T-helper 22 cell (primary cell): ENCODE measurements at places on chromosomes 16 and 17.

- DNase-seq = no peak
Observed at GRCh38 chr16:6484935-6485334, 847.7 kb upstream of the RBFOX1 start.

- no peak for DNase-seq
Observed at GRCh38 chr17:48241770-48242497, 134.4 kb downstream of the SNX11 start.

GRCh38 chr17:8091033-8091687 is 3.6 kb upstream of the ALOX12B start:
- no peak for DNase-seq

DNA sequence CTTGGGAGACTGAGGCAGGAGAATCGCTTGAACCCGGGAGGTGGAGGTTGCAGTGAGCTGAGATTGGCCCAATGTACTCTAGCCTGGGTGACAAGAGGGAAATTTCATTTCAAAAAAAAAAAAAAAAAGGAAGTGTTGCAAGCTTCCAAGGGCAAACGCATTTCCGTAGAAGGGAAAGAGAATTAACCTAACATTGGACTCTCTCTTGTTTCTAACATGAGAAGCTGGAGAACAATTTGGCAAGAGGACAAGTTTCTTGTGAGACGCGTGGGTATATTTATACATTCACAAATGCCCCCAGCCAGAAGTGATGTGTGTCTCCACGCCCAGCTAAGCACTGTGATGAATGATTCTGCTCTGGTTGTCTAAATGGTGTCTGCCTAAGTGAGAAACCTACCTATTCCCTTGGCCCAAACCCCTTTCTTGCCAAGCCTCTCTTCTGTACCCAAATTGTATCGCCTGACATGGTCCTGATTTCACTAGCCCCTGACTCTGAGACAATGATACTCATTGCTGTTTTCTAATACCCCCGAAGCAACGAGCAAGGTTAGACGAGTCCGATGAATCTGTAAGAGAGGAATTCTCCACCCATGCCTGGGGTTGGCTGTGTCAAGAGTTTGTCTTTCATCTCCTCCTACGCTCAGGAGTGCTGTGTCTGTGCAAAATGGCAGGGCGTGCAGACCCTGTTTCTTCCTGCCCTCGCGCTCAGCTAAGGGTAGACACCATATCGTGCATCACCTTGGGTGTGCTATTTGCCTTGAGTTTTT is 14.2 kb upstream of the ST6GALNAC2 start:
- no peak for DNase-seq

GRCh38 chr16:78570399-78571141 is 471.1 kb downstream of the WWOX start:
- no peak for DNase-seq

- no peak for DNase-seq
Observed at GRCh38 chr16:66717112-66717675, 20.7 kb upstream of the CMTM4 start.

- no peak for DNase-seq
Observed at GRCh38 chr17:34487626-34488025, 91.8 kb upstream of the TMEM132E start.

DNA sequence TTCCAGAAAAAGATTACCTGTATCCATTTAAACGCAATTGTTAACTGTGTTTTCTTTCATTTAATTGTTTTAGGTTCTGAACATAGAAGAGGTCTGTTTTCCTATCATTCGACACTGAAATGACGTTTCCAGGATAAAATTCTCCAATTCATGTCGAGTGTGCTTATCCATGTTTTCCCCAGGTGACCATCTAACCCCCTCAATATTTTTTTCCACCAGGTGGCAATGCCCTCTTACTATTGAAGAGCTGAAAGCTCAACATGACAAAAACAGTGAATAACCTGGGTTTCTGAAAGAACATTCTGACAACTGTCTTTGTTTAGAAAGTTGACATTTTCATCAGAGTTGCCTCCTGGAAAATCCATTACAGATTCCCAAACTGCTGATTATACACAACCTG is 948.7 kb downstream of the KCNJ2 start:
- DNase-seq = no peak

DNA sequence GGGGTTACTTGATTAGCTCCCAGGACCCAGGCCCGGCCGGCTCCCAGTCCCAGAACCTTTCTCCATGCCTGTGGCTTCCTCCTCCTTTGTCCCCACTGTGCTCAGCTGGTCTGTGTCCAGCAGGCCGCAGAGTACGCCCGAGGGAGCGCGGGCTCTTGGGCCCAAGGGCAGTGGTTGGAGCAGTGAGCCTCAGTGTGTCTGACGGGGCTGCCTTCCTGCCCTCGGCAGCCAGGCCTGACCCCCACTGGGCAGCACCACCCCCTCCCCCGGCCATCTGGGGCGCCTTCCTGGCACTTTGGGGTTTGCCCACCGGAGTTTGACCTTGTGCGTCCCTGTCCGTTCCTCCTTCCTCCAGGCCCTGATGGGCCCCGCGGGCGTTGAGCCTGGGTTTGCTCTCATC is 62.4 kb upstream of the PVALEF start:
- DNase-seq = no peak

- DNase-seq = no peak
Observed at GRCh38 chr16:84643180-84643583, 5.1 kb upstream of the KLHL36 start.

DNA sequence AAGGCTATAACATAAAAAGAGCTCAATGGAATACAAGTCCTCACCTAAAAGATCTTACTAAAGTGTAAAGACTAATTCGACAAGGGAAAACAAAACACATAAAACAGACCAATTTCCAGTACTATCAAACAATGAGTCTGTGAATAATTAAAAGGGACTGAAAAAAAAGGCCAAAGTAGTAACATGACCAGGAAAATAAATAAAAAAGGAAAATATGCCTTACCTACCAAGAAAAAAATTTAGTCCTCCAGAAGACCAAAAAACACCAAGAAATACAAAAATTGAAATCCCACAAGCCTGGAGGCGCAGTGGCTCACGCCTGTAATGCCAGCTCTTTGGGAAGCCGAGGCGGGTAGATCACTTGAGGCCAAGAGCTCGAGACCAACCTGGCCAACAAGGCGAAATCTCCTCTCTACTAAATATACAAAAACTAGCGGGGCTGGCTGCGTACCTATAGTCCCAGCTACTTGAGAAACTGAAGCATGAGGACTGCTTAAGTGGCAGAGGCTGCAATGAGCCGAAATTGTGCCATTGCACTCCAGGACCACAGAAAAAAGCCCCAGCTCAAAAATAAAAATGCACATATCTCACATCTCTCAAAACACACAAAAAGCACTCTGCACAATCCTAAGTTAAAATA is 60.8 kb downstream of the TEX14 start:
- no peak for DNase-seq
